ENCODE measurements at places on chromosomes 16 and 17. TPM values are rescaled to one million over a fixed set of nuclear protein-coding genes. Genes with fewer than 3 reads are reported as not detected.

DNA sequence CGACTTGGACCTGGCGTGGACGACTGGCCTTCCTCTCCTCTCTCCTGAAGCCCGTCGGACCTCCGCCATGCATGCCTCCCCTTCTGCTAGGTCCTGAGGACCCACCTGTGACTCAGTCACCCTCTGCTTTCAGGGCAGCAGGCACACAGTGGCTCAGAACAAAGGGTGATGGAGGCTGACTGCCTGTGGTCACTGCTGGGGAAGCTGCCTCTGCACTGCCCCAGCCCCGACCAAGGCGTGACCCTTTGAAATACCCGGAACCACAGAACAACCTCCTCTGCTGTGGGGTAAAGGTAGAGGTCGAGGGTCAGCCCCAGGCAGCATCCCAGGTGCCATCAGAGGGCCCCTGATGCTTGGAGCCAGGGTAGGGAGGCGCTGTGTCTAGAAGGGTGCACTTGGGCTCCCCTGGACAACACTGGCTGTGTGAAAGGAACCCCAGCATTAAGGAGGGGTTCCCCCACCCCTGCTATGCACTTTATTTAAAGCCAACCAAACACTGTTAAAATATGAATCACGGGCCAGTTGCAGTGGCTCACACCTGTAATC lies 12.5 kb upstream of the SLC4A1 start:
- DNase-seq = no peak

Gene TRIM72
- under 0.01 TPM for total RNA-seq

- DNase-seq = no peak
Measured at GRCh38 chr17:31556969-31557645, 165.6 kb downstream of the RAB11FIP4 start.

Gene KRTAP2-3
- not detected for total RNA-seq

DNA sequence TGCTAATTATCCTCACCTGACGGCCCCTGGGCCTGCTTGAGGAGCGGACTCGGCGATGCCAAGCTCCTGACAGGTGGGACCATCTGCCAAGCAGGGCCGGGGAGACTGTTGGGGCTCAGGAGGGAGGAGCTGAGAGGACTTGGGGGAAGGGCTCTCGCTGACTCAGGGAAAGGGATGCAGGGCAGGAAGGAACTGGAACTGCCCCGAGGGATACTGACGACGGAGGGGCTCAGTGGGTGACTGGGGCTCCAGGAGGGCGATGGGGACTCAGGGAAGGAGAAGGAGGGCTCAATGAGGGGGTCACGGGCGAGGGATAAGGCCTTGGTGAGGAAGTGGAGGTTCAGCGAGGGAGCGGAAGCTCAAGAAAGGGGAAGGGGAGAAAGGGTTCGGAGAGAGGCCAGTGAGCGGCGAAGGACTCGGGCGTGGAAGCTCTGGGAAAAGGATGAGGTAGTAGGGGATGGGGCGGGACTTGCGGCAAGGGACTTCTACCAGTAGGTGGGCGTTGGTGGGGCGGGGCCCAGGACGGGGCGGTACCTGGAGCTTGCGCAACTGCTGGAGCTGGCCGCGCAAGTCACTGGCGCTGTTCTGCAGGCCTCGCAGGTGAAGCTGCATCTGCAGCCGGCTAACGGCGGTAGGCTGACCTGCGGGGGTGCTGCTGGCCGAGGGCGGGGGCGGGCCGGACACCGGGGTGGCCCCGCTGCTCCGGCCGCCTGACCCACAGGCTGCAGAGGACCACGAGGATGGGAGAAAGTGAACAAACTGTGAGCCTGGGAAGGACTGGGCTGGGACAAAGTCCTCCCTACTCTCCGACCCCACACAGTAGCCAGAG lies 46.5 kb downstream of the SRCIN1 start:
- peak; percentile 76 for DNase-seq

DNA sequence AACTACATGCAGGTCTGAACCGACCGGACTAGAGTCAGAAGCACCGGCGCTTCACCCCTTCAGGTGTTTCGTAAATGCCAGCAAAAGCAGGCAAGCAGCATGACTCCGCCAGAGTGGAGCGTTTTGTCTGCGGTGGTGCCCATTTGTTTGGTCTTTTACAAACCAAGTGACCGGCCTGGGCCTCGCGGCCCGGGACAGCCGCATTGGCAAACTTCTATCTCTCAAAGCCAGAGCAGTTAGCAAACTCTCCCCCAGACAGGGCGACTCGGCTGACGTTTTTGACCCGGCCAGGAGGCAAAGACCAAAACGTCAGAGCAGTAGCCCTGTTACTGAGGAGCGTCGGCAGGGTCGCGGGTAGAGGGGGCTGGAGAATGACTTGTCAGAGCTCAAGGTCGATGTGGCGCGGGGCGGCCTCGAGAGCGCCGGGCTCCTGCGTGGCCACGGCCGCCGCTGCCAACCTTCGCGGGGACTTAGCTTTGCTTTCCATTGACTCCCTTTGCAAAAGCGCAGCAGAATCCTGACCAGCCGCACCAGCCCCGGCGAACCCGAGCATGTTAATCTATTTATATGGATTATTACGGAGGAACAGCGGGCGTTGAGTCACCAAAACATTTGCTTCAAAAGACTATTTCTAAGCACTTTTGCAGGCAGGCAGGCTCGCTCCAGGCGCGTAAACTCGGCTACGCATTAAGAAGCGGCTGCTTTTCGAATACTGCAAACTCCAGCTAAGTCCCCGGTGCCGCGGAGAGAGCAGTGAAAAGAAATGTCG lies 763 bp upstream of the SOX9 start:
- DNase-seq = peak; percentile 57

Gene MYCBPAP
- total RNA-seq = 0.66 TPM

Gene TIMM22
- total RNA-seq = 10.8 TPM

Gene TMIGD1
- total RNA-seq = not detected

GRCh38 chr17:77790143-77790829 lies 168.2 kb upstream of the TNRC6C start:
- DNase-seq = no peak

GRCh38 chr16:58051821-58052603 lies 26.5 kb downstream of the MMP15 start:
- no peak for DNase-seq

- no peak for DNase-seq
Measured at GRCh38 chr17:59702304-59702703, 4.9 kb downstream of the PTRH2 start.

Gene GPR139
- not detected for total RNA-seq

DNA sequence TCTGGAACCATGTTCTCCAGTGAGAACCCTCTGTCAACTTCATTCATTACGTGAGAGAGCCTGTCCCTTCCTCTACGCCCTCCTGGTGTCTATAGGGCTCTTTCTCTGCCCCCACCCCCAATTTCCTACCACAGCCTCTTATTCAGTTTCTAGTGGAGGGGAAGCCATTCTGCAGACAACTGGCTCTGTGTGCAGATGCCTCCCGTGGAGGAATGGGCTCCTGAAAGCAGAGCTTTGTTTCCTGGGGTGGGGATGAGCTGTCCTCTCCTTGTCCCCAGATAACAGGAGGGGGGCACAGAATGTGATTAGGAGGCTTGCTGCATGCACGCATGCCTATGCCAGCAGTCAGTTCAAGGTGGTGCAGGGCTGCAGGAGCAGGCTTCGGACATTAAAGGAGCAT lies 31.6 kb downstream of the MMP15 start:
- no peak for DNase-seq

Gene ITGAX
- 3.6 TPM for total RNA-seq

- no peak for DNase-seq
Measured at GRCh38 chr17:77786740-77787505, 171.6 kb upstream of the TNRC6C start.
